ENCODE measurements at places on chromosomes 16 and 17. TPM values are rescaled to one million over a fixed set of nuclear protein-coding genes. Genes with fewer than 3 reads are reported as not detected.

DNA sequence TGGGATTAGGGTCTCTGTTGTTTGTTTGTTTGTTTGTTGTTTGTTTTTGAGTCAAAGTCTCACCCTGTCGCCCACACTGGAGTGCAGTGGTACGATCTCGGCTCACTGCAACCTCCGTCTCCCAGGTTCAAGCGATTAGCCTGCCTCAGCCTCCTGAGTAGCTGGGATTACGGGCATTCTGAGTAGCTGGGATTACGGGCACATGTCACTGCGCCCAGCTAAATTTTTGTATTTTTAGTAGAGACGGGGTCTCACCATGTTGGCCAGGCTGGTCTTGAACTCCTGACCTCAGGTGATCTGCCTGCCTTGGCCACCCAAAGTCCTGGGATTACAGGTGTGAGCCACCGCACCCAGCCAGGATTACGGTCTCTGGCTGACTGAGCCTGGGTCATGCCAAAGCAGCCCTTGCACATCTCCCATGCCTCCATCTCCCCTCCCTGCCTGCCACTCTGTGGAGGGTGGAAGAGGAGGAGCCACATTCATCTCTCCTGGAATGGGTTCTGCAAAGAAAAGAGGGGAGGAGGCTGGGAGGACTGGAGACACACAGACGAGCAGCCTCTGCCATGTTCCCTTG lies 59.2 kb downstream of the BEAN1 start:
- H3K4me3 ChIP-seq, result no peak overlapping the region
- peaks cover 2% of the 10 kb centered on the region for H3K4me1 ChIP-seq
- H3K27me3 ChIP-seq, result no peaks in the 10 kb centered on the region
- H3K27ac ChIP-seq, result no peak overlapping the region

The ARHGAP23 gene
- total RNA-seq, result 0.04 TPM

DNA sequence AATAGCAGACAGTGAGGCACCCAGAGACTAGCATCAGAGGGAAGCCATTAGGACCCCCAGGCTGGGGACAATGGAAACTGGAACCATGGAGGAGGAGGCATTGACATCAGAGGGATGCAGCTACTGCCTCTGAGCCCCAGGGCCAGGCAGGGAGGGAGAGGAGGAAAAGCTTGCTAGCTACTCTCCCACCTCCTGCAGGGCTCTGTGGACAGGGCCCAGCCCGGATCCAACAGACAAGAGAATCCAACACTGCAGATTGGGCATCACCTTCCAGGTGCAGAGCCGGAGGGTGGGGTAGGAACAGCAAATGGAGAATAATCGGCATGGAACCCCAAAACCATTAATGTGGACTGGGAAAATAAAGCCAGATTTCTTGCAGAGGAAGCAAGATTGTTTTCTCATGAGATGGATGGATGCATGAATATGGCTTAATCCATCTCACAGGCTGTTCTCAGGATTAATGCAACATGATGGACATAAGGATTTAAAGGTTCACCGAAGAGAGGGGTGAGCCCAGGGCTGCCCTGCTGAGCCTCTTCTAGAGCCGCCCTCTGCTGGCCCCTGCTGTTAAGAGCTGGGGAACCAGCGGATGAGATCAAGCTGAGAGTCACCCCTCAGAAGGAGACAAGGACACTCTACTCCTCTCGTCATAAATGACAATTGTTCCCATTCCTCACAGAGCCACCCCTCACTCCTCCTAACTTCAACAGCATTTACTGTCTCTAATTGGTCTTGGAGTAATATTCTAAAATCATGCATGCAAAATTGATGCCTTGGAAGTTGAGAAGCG lies 48.8 kb downstream of the DNAH3 start:
- DNase-seq, result peak; percentile 70
- no peak overlapping the region for H3K4me3 ChIP-seq
- no peaks in the 10 kb centered on the region for H3K36me3 ChIP-seq
- no peaks in the 10 kb centered on the region for H3K4me1 ChIP-seq
- H3K27ac ChIP-seq, result no peak overlapping the region

The TMEM94 gene
- 20.7 TPM for total RNA-seq

The KRT28 gene
- total RNA-seq, result not detected

- H3K4me1 ChIP-seq, result peaks cover 8% of the 10 kb centered on the region
- no peaks in the 10 kb centered on the region for H3K27me3 ChIP-seq
- H3K36me3 ChIP-seq, result no peaks in the 10 kb centered on the region
These were observed 18.6 kb downstream of the ACE start for GRCh38 chr17:63495491-63495890.

GRCh38 chr17:78129351-78130089 lies 965 bp upstream of the TMC6 start:
- peak overlapping the region; percentile 88 for H3K4me3 ChIP-seq
- peaks cover 81% of the 10 kb centered on the region for H3K4me1 ChIP-seq
- DNase-seq, result peak; percentile 79
- H3K27ac ChIP-seq, result peak overlapping the region; percentile 94
- H3K36me3 ChIP-seq, result peaks cover 8% of the 10 kb centered on the region

The BCAR1 gene
- total RNA-seq, result 9.2 TPM

GRCh38 chr16:8645831-8646230 lies 24.3 kb downstream of the METTL22 start:
- no peak overlapping the region for H3K4me3 ChIP-seq
- H3K4me1 ChIP-seq, result no peaks in the 10 kb centered on the region
- H3K27ac ChIP-seq, result no peak overlapping the region
- H3K27me3 ChIP-seq, result no peaks in the 10 kb centered on the region

DNA sequence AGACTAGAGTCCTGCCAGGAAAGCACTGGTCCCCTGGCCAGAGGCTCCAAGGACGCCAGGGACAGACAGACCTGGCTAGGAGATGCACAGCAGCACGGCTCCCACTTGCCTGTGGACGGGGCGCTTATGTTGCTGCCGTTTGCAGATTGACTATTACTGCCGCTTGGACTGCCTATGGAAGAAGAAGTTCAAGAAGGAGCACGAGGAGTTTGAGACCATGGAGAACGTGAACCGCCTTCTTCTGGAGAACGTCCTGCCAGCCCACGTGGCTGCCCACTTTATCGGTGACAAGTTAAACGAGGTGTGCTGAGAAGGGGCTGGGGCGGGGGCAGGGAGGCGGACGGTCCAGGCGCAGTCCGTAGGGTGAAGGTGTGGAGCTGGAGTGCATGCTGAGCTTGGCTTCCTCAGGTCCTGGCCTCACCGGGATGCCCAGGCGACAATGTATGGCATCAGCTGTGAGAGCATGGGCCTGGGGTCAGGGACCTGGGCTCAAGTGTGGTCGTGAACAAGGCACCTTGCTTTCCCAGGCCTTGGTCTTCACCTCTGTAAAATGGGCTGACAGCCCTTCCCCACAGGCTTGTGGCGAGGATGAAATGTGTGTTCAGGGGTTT lies 45.6 kb downstream of the ADCY7 start:
- no peak overlapping the region for H3K27ac ChIP-seq
- H3K4me3 ChIP-seq, result no peak overlapping the region
- DNase-seq, result no peak
- no peaks in the 10 kb centered on the region for H3K27me3 ChIP-seq
- H3K36me3 ChIP-seq, result peaks cover 20% of the 10 kb centered on the region

DNA sequence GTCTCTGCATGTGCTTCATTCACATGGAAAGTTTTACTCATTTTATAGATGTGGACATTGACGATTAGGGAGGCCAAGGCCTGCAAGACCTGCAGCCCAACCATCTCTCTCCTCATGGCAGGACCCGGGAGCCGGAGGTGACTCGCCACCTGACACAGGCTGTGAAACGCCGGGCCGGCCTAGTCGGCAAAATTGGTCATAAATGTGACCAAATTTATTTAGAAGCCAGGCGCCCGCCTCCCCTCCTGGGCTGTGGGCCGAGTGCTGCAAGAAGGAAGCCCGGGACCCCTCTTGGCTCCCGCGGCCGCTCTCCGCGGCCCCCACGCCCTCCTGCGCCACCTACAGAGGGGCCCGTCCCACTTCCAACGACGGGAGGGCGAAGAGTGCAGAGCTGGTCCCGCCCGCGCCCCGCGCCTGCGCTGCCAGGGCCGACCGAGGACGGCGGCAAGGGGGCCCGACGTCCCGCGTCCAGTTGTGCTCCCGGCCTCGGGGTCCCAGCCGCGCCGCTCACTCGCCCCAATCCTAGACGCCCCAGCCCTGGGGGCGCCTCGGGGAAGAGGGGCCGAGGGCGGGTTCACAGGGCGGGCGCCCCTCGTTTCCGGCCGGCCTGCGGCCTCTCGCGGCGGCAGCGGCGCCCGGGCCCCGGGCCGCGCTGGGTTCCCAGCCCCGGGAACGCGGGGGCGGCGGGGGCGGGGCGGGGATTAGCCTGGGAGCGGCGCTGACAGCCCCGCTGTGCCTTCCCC lies 47.5 kb downstream of the WNT3 start:
- peak; percentile 52 for DNase-seq
- H3K27me3 ChIP-seq, result no peaks in the 10 kb centered on the region

The NIP7 gene
- total RNA-seq, result 21.8 TPM

- H3K27ac ChIP-seq, result no peak overlapping the region
- no peaks in the 10 kb centered on the region for H3K27me3 ChIP-seq
- no peak for DNase-seq
- H3K4me1 ChIP-seq, result no peaks in the 10 kb centered on the region
- no peaks in the 10 kb centered on the region for H3K36me3 ChIP-seq
- no peak overlapping the region for H3K4me3 ChIP-seq
These were observed 7.1 kb upstream of the BAHCC1 start for GRCh38 chr17:81388091-81388611.

The KRT14 gene
- total RNA-seq, result not detected

DNA sequence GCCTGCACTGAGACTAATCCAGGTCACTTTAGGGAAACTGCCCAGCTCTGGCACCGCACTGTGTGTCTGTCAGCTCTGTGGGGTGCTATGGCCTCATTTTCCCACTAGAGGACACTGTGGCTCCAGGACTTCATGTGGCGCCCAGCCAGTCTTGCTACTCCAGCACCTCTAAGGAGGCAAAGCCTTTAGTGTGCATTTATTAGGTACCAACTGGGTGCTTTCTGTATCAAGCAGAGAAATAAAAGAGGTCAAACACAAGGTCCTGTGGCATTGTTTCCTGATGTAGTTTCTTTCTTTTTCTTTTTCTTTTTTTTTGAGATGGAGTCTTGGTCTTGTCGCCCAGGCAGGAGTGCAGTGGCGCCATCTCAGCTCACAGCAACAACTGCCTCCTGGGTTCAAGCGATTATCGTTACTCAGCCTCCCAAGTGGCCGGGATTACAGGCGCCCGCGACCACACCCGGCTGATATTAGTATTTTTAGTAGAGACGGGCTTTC lies 12.5 kb upstream of the RHBDL3 start:
- H3K36me3 ChIP-seq, result no peaks in the 10 kb centered on the region
- no peak overlapping the region for H3K27ac ChIP-seq
- H3K4me1 ChIP-seq, result peaks cover 9% of the 10 kb centered on the region
- no peak overlapping the region for H3K4me3 ChIP-seq

The RAB26 gene
- 12.8 TPM for total RNA-seq

GRCh38 chr17:69696650-69697049 lies 282.2 kb downstream of the MAP2K6 start:
- H3K4me3 ChIP-seq, result no peak overlapping the region
- H3K4me1 ChIP-seq, result no peaks in the 10 kb centered on the region
- no peak for DNase-seq
- H3K27me3 ChIP-seq, result no peaks in the 10 kb centered on the region

GRCh38 chr17:51435641-51436091 lies 175.3 kb downstream of the UTP18 start:
- no peaks in the 10 kb centered on the region for H3K36me3 ChIP-seq
- no peaks in the 10 kb centered on the region for H3K4me1 ChIP-seq
- H3K27ac ChIP-seq, result no peak overlapping the region
- peak; percentile 82 for DNase-seq

GRCh38 chr17:67680445-67681224 lies 37.1 kb upstream of the NOL11 start:
- no peaks in the 10 kb centered on the region for H3K27me3 ChIP-seq
- H3K4me1 ChIP-seq, result no peaks in the 10 kb centered on the region
- H3K4me3 ChIP-seq, result no peak overlapping the region
- H3K36me3 ChIP-seq, result no peaks in the 10 kb centered on the region

The KRTAP2-2 gene
- not detected for total RNA-seq

The NEK8 gene
- 13.8 TPM for total RNA-seq

- H3K36me3 ChIP-seq, result no peaks in the 10 kb centered on the region
- no peaks in the 10 kb centered on the region for H3K27me3 ChIP-seq
- H3K4me1 ChIP-seq, result peaks cover 5% of the 10 kb centered on the region
- H3K4me3 ChIP-seq, result no peak overlapping the region
These were observed 45.8 kb downstream of the MPRIP start for GRCh38 chr17:17088086-17088485.

Measured in Karpas-422 (cell line).